CD4-positive, alpha-beta T cell treated with Interleukin-17A for 1 hour (primary cell): ENCODE measurements at places on chromosomes 12 and 14.
A peak's percentile ranks its signal among the peaks of the same experiment; 100 is the strongest.

DNA sequence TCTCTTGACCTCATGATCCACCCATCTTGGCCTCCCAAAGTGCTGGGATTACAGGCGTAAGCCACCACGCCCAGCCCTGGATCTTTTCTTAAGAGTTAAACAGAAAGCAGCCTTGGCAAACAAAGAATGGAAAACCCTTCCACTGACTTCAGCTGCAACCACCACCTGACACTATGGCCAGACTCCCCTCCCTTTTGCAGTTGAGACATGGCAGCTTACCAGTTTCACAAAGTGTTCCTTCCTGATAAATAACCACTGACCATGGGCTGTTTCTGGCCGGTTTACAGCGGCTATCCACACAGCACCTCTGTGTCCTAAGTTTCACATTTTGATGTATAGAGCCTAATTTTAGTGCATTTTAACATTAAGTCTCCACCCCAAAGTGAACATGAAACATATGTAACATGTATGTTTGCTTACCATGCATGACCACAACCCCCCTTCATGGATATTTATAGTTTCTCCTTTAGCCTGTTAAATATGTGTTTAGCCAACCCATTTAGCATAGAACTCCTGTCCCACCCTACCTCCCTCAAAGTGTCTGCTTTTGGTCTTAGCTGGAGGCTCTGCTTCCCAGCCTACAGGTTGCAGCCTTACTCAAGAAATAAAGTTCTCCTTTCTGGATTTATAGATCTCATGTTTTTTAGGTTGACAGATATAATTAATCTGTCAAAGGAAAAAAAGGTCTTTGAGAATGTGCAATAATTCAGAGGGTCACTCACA, 32.7 kb upstream of the RAB21 start:
- DNase-seq = no peak

- DNase-seq = no peak
These were observed 214.4 kb downstream of the BCL11B start for GRCh38 chr14:99057576-99058083.

- no peak for DNase-seq
These were observed 60.9 kb downstream of the SERPINA3 start for GRCh38 chr14:94673071-94673470.

- no peak for DNase-seq
These were observed 122.9 kb upstream of the PCED1B start for GRCh38 chr12:46956451-46957035.

- peak; percentile 26 for DNase-seq
These were observed 34.7 kb downstream of the MIA2 start for GRCh38 chr14:39268393-39268792.
